ENCODE measurements at places on chromosomes 11 and 22. TPM values are rescaled to one million over a fixed set of nuclear protein-coding genes. Genes with fewer than 3 reads are reported as not detected.

- no peak overlapping the region for H3K4me3 ChIP-seq
- H3K36me3 ChIP-seq, result no peaks in the 10 kb centered on the region
- DNase-seq, result no peak
- no peak overlapping the region for H3K27ac ChIP-seq
These were observed 79.1 kb upstream of the SC5D start for GRCh38 chr11:121213362-121213893.

DNA sequence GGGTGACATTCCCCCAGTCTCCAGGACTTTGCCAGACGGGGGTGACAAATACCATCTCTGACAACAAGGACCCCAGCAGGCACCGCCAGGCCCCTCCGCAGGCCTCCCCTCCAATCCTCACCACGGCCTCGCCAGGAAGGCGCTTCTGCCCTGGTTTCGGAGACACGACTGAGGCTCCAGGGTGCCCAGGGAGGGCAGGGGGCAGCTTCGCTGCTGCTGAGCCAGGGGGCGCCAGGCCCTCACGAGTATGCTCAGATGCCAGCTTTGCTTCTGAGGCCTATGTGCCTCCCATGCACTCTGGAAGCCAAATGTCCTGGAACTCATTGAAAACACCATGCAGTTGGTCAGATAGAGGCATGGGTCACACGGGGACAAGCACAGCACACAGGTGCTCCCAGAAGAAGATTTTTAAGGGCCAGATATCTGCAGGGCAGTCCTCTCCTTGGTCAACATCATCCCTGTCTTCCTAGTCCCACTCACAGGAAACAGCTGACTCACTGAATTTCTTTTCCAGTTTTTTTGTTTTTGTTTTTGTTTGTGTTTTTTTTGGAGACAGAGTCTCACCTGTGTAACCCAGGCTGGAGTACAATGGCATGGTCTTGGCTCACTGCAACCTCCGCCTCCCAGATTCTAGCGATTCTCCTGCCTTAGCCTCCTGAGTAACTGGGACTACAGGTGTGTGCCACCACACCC, 19.9 kb downstream of the BID start:
- H3K27me3 ChIP-seq, result no peaks in the 10 kb centered on the region
- DNase-seq, result peak; percentile 56
- H3K4me3 ChIP-seq, result no peak overlapping the region
- H3K4me1 ChIP-seq, result peaks cover 3% of the 10 kb centered on the region
- H3K27ac ChIP-seq, result no peak overlapping the region

GRCh38 chr22:32836280-32837123, 35.0 kb downstream of the TIMP3 start:
- H3K36me3 ChIP-seq, result no peaks in the 10 kb centered on the region
- no peak for DNase-seq
- no peaks in the 10 kb centered on the region for H3K4me1 ChIP-seq
- no peaks in the 10 kb centered on the region for H3K27me3 ChIP-seq

- no peaks in the 10 kb centered on the region for H3K36me3 ChIP-seq
- peaks cover 15% of the 10 kb centered on the region for H3K4me1 ChIP-seq
- peak; percentile 41 for DNase-seq
- H3K4me3 ChIP-seq, result no peak overlapping the region
- peak overlapping the region; percentile 69 for H3K27ac ChIP-seq
- H3K27me3 ChIP-seq, result no peaks in the 10 kb centered on the region
These were observed 15.6 kb upstream of the RDX start for GRCh38 chr11:110311783-110312579.

- H3K27ac ChIP-seq, result no peak overlapping the region
- no peak overlapping the region for H3K4me3 ChIP-seq
- no peak for DNase-seq
- H3K4me1 ChIP-seq, result no peaks in the 10 kb centered on the region
- no peaks in the 10 kb centered on the region for H3K27me3 ChIP-seq
These were observed 9.3 kb downstream of the APOBEC3H start for GRCh38 chr22:39106326-39106725.

- no peak for DNase-seq
- H3K27ac ChIP-seq, result no peak overlapping the region
- H3K4me3 ChIP-seq, result no peak overlapping the region
- H3K27me3 ChIP-seq, result no peaks in the 10 kb centered on the region
- H3K36me3 ChIP-seq, result no peaks in the 10 kb centered on the region
These were observed 173.3 kb downstream of the CADM1 start for GRCh38 chr11:115330684-115331482.

GRCh38 chr11:19511413-19512183, 201.0 kb upstream of the NAV2 start:
- H3K4me1 ChIP-seq, result no peaks in the 10 kb centered on the region
- H3K27me3 ChIP-seq, result peaks cover 24% of the 10 kb centered on the region
- no peak overlapping the region for H3K27ac ChIP-seq
- H3K4me3 ChIP-seq, result no peak overlapping the region
- DNase-seq, result no peak

GRCh38 chr11:7252683-7253213, 1.0 kb downstream of the SYT9 start:
- H3K4me1 ChIP-seq, result peaks cover 4% of the 10 kb centered on the region
- no peak for DNase-seq
- H3K4me3 ChIP-seq, result no peak overlapping the region
- no peak overlapping the region for H3K27ac ChIP-seq
- no peaks in the 10 kb centered on the region for H3K36me3 ChIP-seq

GRCh38 chr11:118005224-118006152, 19.3 kb downstream of the IL10RA start:
- H3K27me3 ChIP-seq, result no peaks in the 10 kb centered on the region
- peak overlapping the region; percentile 99 for H3K27ac ChIP-seq
- DNase-seq, result no peak
- H3K36me3 ChIP-seq, result peaks cover 17% of the 10 kb centered on the region
- H3K4me3 ChIP-seq, result no peak overlapping the region
- H3K4me1 ChIP-seq, result peaks cover 95% of the 10 kb centered on the region

Gene PAMR1
- not detected for total RNA-seq

Gene CWF19L2
- total RNA-seq, result 14.4 TPM

Gene RAD9A
- 31.0 TPM for total RNA-seq

Gene ZP1
- total RNA-seq, result not detected

Gene MUC5AC
- total RNA-seq, result not detected

Gene ACAT1
- total RNA-seq, result 64.9 TPM

Gene ALKBH8
- 11.2 TPM for total RNA-seq

Gene ENTHD1
- 0.41 TPM for total RNA-seq

Gene EXPH5
- 1.8 TPM for total RNA-seq

Data from activated CD4-positive, alpha-beta memory T cell treated with anti-CD3 and anti-CD28 coated beads for 36 hours (primary cell).